NCI-H1105 (cell line): ENCODE measurements at places on chromosomes 4 and X.

- no peak for DNase-seq
Measured at GRCh38 chr4:42906341-42906740, 13.8 kb downstream of the GRXCR1 start.

- DNase-seq, result no peak
Measured at GRCh38 chrX:141405486-141405852, 163.2 kb upstream of the SPANXC start.

DNA sequence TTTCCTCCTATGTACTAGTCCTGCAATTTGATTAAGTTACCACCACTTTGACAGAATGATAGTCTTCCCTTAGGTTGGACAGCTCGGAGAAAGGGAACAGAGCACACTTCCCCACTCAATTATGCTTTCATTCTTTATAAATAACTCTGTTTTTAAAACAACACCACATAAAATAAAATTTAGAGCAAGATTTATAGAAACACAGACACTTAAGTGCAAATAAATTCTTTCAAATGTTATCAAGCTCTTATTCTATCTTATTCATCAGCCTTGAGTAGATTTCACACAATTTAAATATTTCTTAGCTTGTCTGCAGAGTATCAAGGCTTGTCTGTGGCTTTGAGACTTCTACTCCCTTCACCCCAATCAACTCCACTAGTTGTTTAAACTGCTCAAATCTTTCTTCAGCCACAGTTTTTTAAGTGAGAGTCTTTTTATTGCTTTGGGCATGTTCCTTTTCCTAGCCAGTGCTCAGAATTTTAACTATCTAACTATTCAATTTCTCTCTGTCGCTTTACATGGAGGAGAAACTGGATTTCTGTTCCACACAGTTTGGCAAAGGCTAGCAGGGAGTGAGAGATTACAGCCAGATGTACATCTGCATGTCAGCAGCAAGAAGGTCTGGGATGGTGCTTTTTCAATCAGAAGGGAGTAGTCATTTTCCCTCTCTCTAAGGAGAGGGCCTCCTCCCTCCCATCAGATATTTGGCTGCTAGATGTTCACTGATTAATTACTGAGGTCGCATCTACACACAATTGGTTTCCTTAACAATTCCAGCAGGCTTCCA is 53.1 kb upstream of the PLAC1 start:
- no peak for DNase-seq

DNA sequence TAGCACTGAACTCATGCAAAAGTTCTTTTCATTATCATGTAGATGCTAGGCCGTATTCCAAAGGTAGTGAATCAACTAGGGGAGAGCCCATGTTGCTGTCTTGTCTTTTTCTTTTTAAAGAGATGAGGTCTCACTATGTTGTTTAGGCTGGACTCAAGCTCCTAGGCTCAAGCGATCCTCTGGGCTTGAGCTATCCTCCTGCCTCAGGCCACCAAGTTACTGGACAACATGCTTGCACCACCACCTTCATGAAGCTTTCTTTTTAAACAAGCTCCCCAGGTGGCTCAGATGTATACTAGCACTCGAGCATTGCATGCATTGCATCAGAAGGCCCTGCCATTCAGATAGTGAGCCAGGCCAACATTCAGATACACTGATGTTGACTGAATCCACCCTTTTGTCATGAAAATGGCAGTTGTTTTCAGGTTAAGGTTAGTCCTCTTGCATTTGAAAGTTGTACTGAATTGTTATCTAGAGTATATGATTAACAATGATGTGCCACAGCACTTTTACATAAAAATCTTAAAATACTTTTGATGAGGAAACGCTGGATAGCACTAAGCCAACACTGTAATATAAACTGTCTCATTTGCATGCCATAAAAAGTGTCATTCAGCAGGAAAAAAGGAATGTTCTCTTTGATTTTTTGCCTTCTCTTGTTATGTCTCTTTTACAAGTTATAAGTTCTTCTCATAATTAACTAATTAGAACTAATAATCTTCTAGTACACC is 76.7 kb downstream of the FNIP2 start:
- no peak for DNase-seq

- no peak for DNase-seq
Measured at GRCh38 chrX:497186-498014, 110.7 kb upstream of the PPP2R3B start.

GRCh38 chr4:153465140-153465539 is 1.0 kb upstream of the TMEM131L start:
- no peak for DNase-seq

DNA sequence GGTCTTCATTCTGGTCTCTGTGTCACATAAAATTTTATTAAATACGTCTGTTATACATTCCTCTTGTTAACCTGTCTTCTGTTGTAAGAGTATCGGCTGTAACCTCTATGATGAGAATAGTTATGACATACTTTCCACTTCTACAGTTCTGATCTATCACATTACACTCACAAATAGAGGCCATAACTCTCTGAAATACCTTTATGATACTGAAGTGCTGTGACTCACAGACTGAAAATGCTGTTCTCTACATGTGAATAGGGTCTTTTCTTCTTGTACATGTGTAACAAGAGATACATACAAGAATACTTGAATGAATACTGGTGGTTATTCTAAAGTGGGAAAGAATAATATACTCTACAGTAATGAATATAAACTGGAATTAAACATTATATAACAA is 1047.6 kb downstream of the TECRL start:
- DNase-seq, result no peak

DNA sequence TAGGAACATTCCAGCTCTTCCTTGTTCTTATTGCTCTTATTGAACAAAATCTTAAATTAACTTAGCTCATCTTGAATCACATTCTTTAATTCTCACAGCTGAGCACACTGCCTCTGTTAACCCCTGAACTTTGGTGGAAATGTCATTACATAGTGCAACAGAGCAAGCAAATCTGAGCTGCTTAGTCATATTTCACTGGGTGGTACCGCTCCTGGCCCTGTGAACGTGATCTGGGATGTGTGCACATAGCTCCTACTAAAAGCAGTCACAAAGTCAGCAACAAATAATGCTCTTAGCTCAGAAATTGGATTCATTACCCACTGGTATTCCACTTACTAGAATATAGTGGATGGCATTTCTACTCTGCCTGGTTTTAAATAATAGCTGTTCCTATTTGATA is 27.9 kb downstream of the ARHGEF6 start:
- DNase-seq, result no peak

DNA sequence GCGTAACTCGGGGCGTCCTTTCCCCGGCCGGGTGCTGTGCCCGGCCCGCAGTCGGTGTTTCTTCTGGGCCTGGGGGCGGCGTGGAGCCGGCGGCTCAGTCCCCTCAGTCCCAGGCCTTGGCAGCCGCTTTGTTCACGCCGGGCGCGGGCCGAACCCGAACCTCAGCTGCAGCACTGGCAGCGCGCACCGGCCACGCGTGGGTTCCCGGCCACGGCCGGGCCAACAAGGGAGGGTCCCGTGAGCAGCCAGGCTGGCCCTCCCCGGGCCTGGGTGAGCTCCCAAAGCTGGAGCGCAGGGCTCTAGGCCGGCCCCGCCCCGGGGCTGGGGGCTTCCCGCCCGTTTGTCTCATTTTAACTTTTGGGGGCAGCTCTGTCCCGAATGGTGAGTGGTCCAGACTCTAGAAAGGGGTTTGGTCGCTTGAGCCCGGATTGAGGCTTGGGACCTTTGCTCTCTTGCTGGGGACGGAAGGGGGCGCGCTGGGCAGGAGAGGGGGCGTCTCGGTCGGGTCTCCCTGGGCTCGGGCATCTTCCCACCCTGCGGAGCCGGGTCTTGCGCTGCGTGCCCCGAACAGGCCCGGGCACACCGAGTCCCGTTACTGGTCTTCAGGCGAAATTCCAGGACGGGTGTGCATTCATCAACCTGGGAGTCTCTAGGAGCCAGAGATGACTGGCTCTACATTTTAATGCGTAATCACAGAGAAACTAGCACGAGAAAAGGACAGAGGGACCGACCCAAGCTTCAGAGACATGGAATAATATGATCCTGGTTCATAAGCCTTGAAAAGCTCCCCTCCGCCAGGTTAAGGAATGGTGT is 177.1 kb downstream of the CBR4 start:
- DNase-seq, result no peak

DNA sequence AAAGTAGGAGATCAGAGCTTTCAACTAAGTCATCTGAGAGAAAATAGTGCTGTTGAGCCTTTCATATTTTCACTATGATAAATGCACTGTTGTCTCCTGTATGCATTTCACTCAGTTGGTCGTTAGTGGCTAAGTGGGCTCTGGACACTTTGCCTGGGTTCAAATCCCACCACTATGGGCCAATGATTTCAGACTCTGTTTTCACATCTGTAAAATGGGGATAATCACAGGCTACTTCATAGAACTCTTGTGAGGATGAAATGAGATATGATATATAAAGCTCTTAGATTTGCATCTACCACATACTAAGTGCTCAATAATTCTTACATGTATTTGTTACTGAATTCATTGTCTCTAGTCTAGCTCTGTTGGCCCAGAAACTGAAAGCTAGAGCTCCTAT is 16.8 kb downstream of the LNX1 start:
- DNase-seq, result no peak

DNA sequence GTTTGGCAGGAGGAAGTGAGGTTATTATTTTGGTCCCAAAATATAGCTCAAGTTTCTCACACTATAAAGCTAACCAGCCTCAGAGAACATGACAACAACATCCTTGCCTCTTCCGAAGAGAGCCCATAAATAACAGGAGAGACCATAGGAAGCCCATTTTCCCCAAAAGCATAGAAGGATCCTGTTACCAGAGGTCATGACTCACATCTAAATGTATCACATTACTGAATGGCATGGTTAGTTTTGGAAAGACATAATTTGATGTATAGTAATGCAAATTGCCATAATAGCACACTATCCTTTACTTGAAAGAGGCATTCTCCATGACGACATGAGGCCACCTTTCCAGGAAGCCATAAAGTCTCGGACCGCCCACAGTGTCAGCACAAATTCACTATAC is 238.8 kb upstream of the GRIA3 start:
- no peak for DNase-seq

DNA sequence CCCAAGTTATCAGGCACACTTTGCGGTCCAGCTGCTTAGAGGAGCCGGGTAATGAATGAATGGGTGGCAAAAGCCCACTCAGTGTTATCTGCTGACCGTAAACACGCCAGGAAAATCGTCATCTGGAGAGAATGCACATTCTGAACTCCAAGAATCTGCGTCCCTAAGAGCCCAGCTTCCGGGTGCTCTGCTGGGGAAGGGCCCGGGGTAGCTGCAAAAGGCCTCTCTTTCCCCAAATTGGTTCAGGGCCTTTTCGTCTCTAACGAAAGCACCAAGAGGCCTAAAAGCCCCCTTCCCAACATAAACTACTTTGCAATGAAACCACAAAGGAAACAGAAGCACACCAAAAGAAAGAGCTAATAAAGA is 1.6 kb upstream of the SFRP2 start:
- no peak for DNase-seq

- no peak for DNase-seq
Measured at GRCh38 chr4:116702949-116703348, 382.4 kb downstream of the TRAM1L1 start.
